T-helper 2 cell treated with Interferon-gamma antibody and Interleukin-4, amounts not matched to agents 5 μg/mL and 100 μg/mL, for 36 hours (primary cell): ENCODE measurements at places on chromosomes 3 and 15.

- DNase-seq, result no peak
Measured at GRCh38 chr15:68504681-68505170, 72.8 kb upstream of the ITGA11 start.

DNA sequence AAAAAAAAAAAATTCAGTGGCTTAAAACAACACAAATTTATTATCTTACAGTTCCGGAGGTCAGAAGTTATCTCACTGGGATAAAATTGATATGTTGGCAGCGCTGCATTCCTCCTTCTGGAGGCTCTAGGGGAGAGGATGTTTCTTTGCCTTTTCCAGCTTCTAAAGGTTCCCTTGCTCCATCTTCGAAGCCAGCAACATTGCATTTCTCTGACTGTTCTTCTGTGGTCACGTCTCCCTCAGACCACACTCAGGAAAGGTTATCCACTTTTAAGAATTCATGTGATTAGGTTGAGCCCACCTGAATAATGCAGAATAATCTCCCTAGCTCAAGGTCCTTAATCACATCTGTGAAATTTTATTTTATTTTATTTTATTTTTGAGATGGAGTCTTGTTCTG, 23.4 kb upstream of the ACAP2 start:
- no peak for DNase-seq

DNA sequence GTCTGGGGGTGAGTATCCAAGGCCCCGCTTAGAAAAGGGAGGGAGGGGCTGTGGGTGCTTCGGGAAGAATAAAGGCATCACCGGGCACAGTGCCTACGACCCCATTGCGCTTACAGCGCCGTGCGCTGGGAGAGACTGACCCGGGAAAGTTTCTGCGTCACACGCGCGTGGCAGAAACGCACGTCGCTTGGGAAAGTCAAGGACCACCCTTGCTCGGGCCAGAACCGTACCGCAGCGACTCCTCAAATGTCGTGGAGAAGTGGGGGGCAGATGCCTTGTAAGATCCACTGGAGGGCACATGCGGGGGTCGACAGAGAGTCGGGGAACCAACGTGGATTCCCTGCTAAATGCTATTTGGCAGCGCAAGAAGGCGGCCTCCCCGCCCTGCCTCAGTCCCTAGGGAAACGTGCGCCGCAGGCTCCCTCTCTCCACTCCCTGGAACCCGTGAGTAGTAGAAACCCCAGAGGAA, 2.4 kb downstream of the ADAMTS9 start:
- no peak for DNase-seq

DNA sequence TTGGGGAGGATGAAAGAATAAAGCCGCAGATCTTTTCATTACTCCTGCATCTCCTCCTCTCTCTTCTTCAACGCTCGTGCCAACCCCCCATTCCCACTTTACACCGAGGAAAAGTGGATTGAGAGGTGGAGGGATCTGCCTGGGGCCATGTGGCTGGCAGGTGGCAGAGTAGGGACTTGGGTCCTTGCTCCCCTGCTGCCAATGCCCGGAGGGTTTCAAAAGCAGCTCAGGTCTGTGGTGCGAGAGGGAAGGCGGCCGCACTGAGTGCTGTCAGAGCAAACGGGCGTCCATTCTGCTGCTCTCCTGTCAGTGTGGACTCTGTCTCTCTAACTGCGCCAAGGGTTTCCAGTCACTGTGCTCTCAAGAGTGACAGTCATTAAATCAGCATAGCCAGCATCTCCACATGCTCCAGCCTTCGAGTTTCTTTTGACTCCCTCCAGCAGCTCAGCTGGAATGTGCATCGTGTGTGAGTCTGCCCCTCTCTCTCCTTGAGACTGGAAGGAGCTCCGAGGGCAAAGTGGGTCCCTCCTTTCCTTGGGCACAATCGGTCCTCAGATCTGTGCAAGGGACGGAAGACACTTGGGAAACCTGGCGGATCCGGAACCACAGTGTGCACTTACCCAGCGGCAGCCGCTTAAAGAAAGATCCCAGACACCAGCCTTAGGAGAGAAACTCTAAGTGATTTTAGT, 68.6 kb downstream of the VGLL4 start:
- DNase-seq, result no peak

DNA sequence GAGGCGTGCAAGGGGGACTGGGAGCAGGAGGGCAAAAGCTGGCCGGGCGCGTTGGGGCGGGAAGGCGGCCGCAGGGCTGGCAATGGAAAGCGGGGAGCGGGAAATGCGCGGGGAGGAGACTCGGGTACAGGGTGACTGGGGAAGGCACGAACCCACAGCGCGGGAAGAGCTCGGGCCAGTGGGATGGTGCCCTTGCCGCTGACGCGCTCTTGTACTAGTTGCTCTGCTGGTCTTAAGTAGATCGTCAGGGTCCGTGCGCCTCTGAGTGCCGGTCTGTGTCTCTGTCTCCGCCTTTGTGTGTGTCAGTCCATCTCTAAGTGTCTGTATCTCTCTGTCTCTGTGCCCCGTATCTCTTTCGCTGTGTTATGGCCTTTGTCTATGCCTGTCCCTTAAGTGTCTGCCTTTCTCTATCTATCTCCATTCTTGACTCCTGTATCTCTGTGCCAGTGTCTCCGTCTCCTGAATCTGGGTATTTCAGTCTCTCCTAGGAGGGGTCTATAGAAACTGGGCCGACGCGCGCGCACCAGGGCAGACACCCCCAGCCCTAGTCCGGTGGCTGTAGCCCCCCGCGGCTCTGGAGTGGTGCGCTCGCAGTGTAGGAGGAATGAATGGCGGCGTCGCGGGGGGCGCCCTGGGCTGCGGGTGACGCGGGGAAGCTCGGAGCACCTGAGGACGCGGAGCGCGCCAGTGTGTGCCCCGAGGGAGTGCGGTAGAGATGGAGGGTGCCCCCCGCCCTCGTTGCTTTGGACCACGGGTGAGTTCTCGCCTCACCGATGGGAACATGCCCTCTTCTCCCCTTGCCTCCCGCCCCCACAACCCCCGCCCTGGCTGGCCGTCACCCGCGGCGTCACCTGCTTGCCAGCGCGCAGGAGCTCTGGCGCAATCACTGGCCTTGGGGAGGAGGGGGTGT, 756 bp upstream of the CAMK2N2 start:
- DNase-seq, result no peak

DNA sequence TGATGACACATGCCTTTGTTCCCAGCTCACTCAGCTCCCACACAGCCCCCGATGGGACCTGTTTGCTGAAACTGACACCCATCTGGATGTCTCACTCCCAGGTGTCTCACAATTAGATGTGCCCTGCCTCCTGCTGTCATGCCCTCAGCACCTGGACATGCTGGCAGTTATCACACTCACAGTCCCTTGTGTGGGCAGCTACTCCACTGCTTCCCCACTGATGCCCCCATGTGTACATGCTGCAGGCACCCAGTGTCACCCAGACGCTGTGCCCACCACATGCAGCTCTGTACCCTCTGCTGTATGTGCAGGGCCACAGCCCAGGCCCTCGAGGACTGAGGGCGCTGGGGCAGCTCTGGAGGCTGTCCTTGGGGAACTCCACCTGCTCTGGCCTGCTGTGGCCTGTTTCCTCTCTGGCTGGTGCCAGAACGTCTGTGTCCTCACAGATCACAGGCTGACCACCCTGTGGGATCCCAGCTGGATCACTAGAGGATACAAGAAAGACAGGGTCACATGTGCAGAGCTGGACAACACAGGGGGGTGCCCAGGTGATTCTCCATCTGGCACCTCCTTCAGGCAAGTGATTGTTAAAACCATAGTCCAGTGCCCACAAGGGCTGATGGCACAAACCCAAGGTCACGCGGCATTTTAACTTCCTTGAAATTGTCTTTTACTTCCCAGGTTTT, 14.0 kb downstream of the C3orf22 start:
- no peak for DNase-seq

DNA sequence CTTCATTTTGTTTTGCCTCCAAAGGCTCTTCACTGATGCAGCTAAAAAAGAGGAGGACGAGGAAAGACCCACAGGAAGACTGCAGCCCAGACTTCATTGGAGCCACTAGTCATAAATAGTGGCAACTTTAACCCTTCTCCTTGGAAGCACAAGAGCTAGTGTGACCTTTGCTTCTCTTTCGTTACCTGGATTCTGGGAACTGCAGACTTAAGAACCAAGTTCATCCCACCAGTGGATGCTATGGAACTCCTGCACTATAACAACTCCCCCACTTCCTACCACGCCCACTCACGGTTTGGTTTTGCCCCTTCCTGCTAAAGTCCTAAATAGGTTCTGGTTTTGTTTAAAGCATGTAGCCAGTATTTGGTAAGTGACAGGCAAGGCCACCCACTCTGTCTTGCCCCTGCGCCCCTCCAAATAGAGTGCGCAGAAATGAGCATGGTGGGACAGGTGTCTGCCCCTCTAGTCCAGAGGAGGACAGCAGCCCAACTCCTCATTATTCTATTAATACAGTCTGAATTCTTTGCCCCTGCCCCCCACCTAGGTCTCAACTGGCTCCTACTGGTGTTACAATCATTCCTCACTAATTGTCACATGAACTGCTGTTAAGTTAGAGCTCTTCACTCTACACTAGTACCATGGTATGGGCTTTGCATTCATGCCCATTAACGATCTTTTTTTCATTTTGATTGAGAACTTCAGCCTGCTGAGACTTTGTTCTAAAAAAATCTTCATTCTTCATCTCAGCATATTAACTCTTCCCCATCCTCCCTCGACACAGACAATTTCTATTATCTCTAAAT, 504.6 kb downstream of the FOXP1 start:
- no peak for DNase-seq

DNA sequence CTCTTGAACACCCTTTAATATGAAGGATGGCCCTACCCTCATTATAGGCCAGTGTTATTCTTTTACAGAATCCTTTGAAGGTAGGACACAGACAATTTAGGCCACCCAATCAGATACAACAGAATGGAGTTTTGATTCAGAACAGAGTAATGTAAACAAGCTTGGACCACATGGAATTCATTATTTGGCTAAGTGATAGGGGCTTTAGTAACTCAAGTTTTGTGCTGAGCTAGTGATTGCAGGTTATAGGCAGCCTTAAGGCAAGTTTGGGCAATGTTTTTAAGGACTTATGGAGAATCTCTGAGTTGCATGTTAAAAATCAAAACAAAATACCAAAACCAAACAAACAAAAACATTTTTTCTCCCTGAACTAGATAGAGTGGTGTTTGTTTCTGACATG, 312.1 kb upstream of the ROBO1 start:
- no peak for DNase-seq

- DNase-seq, result no peak
Measured at GRCh38 chr3:182913889-182914288, 66.4 kb downstream of the DCUN1D1 start.

- no peak for DNase-seq
Measured at GRCh38 chr3:101687142-101687931, 819 bp upstream of the RPL24 start.

DNA sequence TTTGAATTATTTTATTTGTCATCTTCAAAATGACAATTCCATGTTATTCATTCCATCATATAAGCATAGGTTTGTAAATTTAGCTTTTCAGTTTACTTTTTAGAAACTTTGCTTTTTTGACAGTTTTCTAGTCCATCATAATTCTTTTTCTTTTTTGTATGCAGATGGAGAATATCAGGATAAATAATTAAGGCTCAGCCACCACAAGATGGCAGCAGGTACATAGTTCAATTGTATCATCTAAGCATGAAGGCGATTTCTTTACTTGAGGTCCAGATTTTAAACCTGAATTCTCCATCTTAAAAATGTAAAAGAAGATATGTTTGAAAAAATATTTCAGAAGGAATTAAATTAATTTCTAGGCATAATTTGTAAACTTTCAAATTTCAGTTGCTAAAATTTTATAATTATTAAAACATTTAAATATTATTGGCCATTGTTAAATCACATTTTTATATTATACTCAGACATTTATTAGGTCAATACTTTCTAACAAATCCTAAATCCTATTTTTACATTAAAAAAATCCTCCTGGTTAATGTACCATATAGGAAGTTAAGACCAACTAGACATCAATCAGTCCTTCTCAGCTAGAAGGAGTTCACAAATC, 15.1 kb downstream of the PLSCR5 start:
- DNase-seq, result no peak

- DNase-seq, result no peak
Measured at GRCh38 chr3:165185707-165186327, 10.4 kb downstream of the SLITRK3 start.

DNA sequence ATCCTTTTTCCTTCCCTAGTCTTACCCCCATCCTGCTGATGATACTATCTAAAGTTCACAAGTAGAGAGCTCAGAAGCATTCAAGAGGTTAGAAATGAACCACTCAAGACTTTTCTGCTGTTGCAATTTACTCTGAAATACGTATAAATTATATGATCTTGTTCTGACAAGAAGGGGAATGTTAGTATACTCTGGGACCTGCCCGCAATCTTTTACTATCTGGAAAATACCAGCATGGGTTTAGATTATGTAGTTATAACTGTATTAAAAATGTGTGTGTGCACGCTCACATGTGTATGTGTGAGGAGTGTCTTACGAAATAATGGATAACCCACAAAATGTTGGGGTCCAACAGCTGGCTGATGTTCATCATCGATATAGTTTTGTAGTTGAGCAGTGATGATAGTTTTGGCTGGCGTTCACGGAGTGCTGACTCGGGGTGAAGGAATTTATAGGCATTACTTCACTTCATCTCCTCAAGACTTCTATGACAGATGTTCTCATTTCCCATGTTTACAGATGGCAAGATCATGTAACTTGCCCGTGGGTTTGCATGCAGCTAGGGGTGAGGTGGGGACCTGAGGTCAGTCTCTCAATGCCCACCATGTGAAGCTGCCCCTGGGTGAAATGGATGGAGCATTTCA, 297.5 kb upstream of the LYSMD4 start:
- DNase-seq, result no peak

- DNase-seq, result no peak
Measured at GRCh38 chr3:181212271-181212670, 222.7 kb upstream of the DNAJC19 start.

DNA sequence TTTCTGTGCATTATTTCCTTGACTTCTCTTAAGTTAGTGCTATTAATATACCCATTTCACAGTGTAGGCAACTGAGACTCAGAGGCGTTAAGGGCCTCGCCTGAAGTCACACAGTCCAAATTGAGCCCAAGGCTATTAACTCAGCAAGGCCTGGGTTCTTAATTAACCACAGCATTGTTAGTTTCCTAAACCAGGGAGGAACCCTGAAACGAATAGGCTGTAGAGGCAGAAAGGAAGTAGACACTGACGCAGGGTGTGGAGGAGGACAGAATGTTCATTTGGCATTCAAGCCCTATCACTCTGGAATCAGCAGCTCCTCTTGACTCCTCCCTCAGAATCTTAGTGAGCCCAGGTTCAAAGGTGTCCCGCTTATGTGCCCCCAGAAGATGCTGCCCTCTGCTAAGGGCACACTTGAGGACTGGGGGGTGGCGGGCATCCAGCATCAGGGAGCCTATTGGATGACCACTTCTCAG, 13.9 kb downstream of the ARHGEF3 start:
- peak; percentile 48 for DNase-seq
